ENCODE measurements at places on chromosomes 3 and 15. TPM values are rescaled to one million over a fixed set of nuclear protein-coding genes. Genes with fewer than 3 reads are reported as not detected.

CCR9 gene
- not detected for total RNA-seq

STRIT1 gene
- not detected for total RNA-seq

CGGBP1 gene
- total RNA-seq = 4.7 TPM

ALDH1L1 gene
- 0.27 TPM for total RNA-seq

IL17RD gene
- total RNA-seq = 2.5 TPM

TRIM42 gene
- not detected for total RNA-seq

WDR93 gene
- not detected for total RNA-seq

LAMB2 gene
- 32.7 TPM for total RNA-seq

ERICH6 gene
- not detected for total RNA-seq

SLC38A3 gene
- not detected for total RNA-seq

GRCh38 chr3:141388395-141388794, 20.1 kb downstream of the ZBTB38 start:
- no peak for DNase-seq

DNA sequence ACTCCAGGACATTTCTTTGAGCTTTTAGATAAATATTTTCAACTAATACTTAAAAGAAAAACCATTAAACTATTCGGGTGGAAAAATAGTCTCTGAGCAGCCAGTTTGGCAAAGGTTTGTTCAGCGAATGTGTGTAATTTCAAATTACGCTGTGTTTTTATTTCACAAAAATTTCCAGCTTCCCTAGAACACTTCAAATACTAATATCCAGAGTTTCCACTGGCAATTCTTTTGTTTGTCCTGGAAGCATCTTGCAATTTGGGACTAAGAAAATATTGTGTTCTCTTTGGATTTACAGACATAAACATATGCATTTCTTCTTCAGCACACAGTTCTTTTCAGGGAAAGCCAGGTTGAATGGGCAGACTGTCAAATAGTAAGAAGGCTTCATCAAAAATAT, 61.9 kb downstream of the MDFIC2 start:
- no peak for DNase-seq

DNA sequence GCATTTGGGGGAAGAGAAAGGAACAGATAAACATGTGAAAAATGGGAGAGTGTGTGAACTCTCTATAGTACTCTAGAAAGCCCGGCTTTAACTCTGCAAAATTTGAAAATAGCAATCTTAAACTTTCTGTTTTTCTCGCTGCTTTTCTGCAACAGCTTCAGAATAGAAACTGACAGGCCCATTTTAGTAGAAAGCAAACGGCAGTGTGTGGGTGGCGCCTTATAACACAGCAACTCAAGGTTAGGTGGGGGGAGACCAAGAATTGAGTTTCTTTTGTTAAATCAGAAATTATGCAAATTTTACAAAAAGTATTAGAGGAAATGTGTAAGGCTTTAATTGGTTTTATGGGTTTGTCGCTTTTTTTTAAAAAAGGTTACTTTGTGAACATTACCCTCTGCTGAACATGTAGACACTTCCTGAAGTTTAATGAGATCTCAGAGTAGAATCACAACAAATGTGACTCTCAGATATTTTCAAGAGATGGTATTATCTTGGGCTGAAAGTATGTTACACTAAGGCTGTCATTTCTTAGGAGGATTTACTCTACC, 107.0 kb downstream of the PTPRG start:
- no peak for DNase-seq

DNA sequence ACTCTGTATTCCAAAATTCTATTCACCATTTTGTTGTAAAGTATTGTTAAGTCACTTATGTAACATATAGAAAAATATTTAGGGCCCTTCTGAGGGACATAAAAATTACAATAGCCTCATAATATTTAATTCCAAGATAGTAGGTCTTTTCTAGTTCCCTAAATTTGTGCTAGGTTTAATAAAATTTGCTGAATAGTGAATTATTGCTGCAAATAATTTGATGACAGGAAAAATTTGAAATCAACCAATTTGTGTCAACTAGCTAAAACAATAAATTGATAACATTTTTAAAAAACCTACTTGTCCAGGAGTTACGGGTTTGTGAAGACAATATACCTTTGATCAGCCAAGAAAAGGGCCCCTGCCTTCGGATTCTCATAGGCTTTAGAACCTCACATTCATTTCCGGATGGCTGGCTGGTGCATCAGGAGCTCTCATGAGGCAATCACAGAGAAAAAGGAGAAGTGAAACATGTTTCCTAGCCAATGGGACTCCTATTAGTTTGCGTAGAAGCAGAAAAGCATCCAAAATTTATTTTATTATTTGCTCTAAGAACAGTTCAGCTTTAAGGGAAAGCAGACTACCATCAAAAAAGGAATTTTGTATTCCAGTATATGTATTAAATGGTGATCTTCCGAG, 177.2 kb downstream of the LRRC3B start:
- DNase-seq = no peak

GRCh38 chr15:31250033-31250432, 76.6 kb upstream of the KLF13 start:
- no peak for DNase-seq

DNA sequence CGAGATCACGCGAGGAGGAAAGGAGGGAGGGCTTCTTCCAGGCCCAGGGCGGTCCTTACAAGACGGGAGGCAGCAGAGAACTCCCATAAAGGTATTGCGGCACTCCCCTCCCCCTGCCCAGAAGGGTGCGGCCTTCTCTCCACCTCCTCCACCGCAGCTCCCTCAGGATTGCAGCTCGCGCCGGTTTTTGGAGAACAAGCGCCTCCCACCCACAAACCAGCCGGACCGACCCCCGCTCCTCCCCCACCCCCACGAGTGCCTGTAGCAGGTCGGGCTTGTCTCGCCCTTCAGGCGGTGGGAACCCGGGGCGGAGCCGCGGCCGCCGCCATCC, 1.1 kb upstream of the SETD5 start:
- peak; percentile 93 for DNase-seq

GRCh38 chr15:33516563-33516962, 205.8 kb downstream of the RYR3 start:
- DNase-seq = no peak

GRCh38 chr3:186901135-186901734, 29.1 kb upstream of the ST6GAL1 start:
- DNase-seq = peak; percentile 46

GRCh38 chr3:28348629-28349468, at the start of the genes AZI2 and ZCWPW2:
AZI2 (minus strand) TSS chr3:28348824; CDS start chr3:28340617, 8,207 bp downstream.
ZCWPW2 (plus strand) TSS chr3:28348721; CDS start chr3:28413069, 64,348 bp downstream.
- DNase-seq = peak; percentile 91

GRCh38 chr15:45715528-45715927, 80.7 kb downstream of the SQOR start:
- DNase-seq = no peak

- no peak for DNase-seq
Observed at GRCh38 chr3:142500211-142500610, 52.4 kb upstream of the XRN1 start.

- no peak for DNase-seq
Observed at GRCh38 chr3:16320711-16321110, 55.7 kb downstream of the OXNAD1 start.

- DNase-seq = no peak
Observed at GRCh38 chr3:174325171-174325570, 534.0 kb upstream of the NAALADL2 start.

DNA sequence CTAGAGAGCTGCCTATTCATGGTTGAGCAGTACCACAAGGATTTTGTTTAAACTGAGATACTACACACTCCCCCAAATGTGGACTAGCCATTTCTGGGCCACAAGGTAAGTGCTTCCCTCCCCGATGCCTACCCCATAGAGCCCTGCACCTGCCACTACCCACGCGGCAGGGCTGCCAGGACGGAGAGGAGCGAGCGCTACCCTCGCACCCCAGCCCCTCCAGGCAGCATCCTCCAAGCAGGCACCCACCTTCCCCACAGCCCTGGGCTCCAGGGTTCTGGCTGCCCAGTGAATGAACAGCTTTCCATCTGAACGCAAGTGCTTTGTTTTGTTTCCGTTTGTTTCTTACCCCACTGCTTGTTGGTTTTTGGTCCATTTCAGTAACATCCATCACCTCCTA, 59.2 kb downstream of the CHDH start:
- no peak for DNase-seq

DNA sequence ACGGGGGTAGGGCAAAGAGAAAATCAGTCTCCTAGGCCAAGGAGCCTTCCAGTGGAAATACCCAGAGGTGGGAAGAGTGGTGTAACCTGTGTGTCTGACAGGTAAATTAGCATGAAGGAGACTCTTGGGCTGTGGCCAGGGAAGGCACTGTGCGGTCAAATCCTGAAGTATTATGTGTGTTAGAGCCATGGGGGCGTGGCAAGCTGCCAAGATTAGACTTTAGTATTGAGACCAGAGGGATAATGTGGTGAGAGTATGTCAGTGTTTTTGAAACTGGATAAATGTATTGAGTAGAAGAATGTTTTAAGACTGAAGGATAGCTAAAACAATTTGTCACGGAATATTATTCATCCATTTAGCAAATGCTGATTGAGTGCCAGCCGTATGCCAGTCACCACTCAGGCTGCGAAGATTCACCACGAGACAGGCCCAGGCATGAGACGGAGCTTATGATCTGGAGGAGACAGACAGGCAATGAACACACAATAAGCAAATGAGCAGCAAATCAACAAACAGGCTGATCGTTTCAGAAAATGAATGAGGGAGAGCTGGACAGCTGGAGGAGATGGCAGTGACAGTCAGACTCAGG, 445.9 kb downstream of the MCTP2 start:
- DNase-seq = peak; percentile 90

- DNase-seq = no peak
Observed at GRCh38 chr15:100775581-100776185, 103.9 kb upstream of the ALDH1A3 start.

- peak; percentile 59 for DNase-seq
Observed at GRCh38 chr3:10374311-10374710, 53.4 kb upstream of the SEC13 start.

DNA sequence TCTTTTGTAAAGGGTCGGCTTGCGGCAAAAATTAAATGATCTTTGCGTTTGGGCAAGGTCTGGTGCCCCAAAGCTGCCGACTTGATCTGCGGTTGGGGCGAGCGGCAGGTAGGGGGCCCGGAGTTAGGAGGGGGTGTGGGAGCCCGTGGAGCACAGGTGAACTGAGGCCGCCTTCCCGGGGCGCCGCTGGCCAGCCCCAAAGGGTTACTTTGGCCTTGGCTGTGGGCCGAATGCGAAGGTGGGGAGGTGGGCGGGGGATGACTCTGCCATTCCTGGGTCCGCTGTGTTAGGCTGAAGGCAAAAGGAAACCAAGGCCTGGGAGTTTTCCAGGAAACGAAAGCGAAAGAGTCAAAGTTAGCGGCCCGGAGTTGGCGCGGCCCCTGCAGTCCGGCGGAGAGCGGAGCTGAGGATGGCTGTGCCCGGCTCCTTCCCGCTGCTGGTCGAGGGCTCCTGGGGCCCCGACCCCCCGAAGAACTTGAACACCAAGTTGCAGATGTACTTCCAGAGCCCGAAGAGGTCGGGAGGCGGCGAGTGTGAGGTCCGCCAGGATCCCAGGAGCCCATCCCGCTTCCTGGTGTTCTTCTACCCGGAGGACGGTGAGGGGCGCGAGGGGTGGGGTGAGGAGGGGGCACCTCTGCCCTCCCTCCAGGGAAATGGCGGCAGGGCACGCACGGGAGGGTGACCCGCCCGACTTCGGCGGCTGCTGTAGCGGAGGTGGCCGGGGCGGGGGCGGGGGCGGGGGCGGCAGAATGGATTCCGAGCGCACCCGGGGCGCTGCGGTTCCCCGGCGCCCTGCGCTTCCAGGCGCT, at the start of gene PARP14:
Gene PARP14 (plus strand): TSS at position 365 of the 809 bp plus-strand sequence. CDS start 45 bp downstream, at position 410.
- peak; percentile 76 for DNase-seq

DNA sequence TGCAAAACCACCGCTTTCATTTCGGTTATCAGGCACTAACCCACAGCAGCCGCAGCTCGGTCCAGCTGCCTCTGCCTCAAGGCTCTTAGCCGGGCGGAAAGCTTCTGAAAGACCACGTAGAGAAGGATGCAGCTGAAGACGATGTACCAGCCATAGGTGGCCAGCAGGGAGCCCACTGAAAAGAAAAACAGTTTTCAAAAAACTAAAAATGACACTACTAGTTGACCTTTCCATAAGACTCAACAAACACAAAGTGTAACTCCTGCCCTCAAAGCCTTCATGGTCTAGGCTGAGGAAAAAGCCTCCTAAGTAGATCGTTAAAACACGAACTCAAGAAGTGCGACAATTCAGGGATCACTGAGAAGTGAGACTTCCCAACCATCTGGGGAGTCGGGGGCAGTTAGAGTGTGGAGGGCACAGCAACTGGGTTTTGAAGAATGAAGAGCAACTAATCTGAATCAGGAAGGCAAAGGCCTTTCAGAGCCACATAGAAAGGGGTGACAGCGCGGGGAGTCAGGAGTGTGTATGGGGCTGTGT, 716 bp downstream of the SELENOS start:
- DNase-seq = no peak
